CD4-positive, alpha-beta memory T cell (primary cell): ENCODE measurements at places on chromosomes 5 and 9.

- no peak for DNase-seq
Observed at GRCh38 chr5:54186912-54187445, 123.4 kb downstream of the ARL15 start.

- DNase-seq, result no peak
Observed at GRCh38 chr5:133845271-133845670, 123.2 kb downstream of the C5orf15 start.

DNA sequence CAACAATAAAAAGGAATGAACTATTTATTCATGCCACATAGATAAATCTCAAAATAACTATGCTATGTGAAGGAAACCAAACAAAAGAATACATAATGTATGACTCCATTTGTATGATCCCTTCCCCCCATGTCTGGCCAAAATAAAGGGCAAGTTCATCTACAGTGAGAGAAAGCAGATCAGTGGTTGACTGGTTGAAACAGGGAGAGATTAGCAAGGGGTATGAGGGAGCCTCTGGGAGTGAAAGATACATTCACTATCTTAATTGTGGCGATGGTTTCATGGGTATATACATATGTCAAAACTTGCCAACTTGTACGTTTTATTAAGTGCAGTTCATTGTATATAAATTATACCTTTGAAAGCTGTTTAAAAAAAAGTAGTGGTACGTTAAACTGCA lies 4.8 kb downstream of the PSMD5 start:
- no peak for DNase-seq

- DNase-seq, result no peak
Observed at GRCh38 chr5:36657563-36657995, 51.2 kb downstream of the SLC1A3 start.

DNA sequence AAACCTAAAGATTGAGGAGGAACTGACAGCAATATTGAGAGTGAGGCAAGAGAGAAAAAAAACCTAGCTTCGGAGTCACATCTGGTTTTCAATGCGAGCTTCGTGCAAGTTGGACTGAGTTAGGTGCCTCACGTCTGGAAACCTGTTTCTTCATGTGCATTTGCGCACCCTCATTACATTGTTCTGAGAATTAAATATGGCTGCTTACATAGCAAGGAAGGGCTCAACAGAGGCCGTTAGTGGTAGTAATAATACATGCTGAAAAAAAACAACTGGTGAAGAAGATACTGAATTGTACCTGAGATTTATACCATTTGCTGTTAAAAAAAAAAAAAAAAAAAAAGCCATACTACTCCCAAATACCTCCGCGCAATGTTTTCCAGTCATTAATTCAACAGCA lies 18.6 kb downstream of the DNAJA1 start:
- DNase-seq, result no peak

DNA sequence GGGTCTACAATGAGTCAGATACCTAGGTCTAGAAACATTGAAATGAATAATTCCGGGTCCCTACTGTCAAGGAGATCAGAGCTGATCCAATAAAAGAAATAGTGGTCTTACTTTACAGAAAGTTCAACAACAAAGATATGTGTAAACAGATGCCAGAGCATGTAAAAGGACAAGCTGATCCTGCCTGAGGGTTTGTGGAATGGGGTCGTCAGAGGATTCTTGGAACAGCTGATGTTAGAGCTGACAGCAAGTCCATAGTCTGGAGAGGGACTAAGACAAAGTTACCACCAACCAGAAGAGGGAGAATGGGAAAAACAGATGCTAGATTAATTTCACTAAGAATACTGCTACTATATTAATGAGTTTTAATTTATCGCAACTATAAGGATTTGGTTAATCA lies 71.5 kb downstream of the FREM1 start:
- DNase-seq, result no peak

GRCh38 chr5:112635276-112635675 lies 102.4 kb upstream of the APC start:
- DNase-seq, result no peak

DNA sequence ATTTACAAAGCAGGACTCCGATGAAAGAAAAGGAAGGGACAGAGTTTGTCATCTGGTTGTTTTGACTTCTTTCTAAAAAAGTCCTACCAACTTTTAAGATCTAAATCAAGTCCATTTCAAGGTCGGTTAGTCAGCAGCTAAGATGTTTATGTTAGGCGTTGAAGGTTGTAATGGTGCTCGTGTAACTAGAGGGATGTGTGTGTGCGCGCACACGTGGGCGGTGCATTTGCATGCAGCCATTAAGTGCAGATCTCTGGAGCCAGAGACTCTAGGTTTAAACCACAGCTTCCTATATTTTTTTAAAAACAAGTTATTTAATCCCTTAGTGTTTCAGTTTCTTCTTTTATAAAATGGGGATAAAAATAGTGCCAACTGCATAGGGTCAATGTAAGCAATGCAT lies 77.0 kb upstream of the SMIM32 start:
- no peak for DNase-seq
